Myocyte (in vitro differentiated cells): ENCODE measurements at places on chromosomes 11 and 22. TPM values are rescaled to one million over a fixed set of nuclear protein-coding genes. Genes with fewer than 3 reads are reported as not detected.

DNA sequence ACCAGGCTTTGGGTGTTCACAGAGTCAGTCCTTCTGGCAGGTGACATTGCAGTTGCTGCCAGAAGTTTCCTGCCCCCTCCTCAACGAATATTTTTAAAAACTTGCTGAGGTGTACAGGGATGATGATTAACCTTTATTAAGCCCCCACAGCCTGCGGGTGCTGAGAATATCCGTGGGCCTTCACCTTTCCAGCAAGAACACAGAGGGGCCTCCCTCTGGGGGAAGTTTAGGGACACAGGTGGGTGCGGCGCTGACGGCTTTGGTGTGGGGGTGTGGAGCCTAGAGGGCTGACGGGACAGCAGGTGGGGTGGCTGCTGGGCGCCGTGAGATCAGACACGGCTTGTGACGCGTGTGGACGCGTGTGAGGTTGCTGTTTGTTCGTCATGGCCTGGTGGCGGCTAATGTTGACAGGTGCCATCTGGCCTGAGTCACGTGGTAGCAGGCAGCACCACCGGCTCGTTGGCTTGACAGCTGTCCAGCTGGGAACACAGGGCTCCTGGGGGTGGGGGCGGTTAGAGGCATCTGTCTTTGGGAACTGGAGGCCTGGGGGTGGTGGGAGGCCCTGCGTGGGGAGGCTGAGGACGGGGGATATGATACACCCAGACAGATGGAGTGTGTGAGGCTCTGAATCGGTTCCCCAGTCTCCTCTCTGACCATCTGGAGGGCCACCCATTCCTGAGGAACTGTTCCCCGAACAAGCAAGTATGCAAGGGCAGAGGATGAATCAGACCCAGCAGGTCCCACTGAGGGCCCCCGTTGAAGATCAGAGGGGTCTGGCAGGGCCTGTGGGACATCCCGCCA is 12.5 kb upstream of the LRRC10B start:
- peak; percentile 91 for DNase-seq

DNA sequence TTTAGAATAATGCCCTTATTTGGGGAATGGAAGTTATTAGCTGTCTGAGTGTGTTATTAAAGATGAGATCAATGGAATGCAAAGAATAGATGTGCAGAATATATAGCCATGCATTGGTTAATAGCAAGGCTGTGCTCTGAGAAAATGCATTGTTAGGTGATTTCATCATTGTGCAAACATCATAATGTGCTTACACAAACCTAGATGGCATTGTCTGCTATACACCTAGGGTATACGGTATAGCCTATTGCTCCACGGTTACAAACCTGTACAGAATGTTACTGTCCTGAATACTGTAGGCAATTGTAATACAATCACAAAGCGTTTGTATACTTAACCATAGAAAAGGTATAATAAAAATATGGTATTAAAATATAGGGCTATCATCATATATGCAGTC is 25.5 kb downstream of the SLC5A12 start:
- no peak for DNase-seq

- no peak for DNase-seq
Observed at GRCh38 chr11:134125507-134125906, 56.6 kb downstream of the JAM3 start.

GRCh38 chr11:94794287-94795168 is 26.4 kb downstream of the AMOTL1 start:
- DNase-seq: peak; percentile 95

GRCh38 chr11:118615976-118616371 is 8.6 kb downstream of the PHLDB1 start:
- DNase-seq: no peak

- DNase-seq: peak; percentile 33
Observed at GRCh38 chr11:135027461-135027860, 615.4 kb upstream of the B3GAT1 start.

GRCh38 chr11:9232482-9232881 is 32.7 kb downstream of the DENND5A start:
- DNase-seq: no peak

DNA sequence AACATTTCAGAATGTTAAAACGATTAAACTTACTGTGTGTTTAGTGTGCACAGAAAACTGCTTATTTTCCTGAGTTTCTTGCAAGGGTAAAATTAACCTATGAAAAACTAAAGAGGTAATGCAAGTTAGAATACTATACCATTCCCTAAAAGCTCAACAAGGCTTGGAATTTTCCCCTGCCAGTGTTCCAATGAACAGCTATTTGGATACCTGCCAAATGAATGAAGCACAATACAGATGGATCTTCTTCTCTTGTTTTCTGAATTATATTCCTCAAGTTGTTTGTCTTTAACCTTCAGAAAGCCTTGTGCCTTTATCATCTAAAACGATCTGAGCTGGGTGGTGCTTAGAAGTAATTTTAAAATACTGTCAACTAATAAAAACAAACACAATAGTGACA is 204.5 kb downstream of the LRRC4C start:
- DNase-seq: no peak

DNA sequence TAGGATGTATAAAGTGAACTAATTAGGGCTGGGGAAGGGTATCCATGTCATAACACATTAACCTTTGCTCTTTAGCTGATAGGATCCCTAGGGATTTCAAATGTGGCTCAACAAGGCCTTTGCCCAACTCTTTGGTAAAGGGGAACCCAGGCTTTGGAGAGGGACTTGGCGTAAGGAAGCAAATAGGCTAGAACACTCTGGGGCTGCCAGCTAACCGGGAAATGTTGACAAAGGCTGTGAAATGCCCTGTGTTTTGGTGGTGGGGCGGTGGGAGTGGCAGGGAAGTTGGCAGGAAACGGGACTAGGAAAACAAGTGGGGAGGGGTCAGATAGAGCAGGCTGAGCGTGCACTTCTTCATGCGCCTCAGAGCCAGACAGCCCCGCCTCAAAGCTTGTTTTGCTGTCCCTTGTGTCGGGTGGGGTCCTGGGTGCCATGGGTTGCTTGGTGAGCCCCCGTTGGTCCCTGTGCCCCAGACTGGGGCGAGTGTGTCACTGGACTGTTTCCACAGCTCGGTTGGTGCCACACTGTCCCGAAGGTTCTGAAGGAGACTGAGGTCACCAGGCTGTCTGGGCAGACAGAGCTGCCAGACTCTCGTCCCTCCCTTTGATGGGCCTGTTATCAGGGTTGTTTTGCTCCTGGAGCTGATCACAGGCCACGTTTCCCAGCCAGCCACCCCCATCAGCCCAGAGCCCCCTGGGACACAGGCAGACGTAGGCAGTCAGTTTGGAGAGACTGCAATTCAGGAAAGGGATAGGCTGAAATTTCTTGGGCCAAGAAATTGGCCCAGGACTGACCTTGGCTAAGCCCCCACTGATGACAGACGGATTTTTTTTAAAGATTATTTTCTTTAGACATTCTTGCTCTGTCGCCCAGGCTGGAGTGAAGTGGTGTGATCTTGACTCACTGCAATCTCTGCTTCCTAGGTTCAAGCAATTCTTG is 19.6 kb downstream of the KCTD21 start:
- peak; percentile 55 for DNase-seq

GRCh38 chr11:116838321-116839084 is 1.1 kb upstream of the APOA1 start:
- DNase-seq: no peak

GRCh38 chr22:45964372-45964771 is 12.6 kb downstream of the WNT7B start:
- no peak for DNase-seq

- DNase-seq: no peak
Observed at GRCh38 chr11:77515063-77515462, 41.2 kb upstream of the PAK1 start.

GRCh38 chr22:36904260-36904880 is 9.1 kb upstream of the CSF2RB start:
- DNase-seq: no peak

- no peak for DNase-seq
Observed at GRCh38 chr11:131808470-131808869, 438.1 kb downstream of the NTM start.

DNA sequence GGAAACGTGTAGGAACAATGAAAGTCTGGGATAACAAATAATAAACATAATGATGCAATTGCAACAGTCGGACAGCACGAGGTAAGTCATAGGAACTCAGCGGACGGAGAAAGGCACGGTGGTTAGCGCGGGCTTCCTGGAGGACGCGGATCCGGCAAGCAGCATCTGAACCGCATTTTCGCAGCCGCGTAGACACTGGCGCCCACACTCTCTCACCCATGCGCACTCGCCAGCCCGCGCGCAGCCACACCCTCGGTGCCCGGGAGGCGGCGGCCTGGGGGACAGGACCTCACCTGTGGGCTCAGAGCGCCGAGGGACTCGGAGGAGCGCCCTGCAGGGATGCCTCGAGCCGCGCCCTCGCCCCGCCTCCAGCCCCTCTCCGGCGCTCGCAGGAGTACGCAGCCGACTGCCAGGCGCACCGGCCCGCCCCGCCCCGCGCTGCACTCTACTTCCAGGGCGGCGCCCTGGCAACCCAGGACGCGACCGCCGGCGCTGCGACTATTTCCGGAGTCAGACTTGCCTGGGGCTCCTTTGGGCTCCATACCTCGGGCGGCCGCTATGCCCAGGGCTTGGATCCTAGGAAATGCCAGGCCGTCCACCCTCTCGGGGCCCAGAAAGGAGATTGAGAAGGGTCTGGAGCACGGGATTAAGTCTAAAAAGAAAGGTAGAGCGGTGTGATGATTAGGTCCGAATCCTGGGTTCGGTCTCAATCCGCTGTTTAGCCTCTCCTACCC is at the start of gene TTLL1:
TSS of gene TTLL1 (minus strand) at position 408 of the 734 bp plus-strand sequence. CDS start 13,805 bp downstream, outside the sequence.
- DNase-seq: peak; percentile 87

GRCh38 chr22:49737101-49737551 is 90.5 kb downstream of the BRD1 start:
- DNase-seq: no peak

- no peak for DNase-seq
Observed at GRCh38 chr11:15048616-15049015, 24.8 kb upstream of the CALCB start.

DNA sequence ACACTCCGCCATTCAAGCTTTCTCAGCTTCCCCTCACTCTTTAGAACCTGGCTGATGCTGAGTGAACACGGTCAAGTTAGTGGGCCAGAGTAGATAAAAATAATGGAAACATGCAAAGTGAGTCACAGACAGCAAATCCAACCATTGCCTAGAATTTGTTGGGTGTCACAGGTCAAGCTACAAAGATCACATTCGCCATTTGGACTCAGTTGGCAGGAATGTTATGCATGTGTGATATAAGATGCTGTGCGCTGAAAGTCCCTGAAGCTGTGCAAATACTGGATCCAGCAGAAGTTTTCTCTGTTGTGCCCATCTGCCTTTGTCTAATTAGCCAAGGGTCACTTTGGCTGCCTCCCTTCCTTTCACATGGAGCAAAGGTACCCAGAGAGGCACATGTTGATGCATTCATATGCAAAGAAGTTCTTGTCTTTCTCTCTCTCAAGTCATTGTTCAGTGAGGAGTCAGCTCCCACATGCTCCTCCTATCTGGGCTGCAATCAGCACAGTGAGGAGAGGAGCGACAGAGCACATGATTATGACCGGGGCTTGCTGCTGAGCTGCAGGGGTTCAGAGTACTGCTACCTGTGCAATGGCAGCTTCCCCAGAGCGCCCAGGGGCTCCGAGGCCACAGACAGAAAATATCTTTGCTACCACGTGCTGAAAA is 39.7 kb downstream of the FLI1 start:
- DNase-seq: no peak

DNA sequence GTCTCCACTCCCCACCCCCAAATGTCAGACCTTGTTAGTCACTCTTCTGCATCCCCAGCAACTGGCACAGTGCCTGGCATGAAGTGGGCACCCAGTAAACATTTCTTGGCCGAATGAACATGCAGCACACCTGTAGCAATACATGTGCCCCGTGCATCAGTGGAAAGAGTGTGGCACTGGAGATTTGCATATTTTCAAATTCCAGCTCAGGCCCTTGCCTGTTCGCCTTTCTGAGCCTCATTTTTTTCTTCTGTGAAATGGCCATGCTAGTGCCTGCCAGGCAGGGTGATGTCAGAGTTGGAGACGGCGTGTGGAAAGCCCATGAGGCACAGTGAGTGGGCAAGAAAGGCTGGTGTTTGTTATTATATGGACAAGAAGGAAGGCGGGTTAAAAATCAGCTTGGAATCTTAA is 38.7 kb downstream of the CD82 start:
- DNase-seq: no peak

DNA sequence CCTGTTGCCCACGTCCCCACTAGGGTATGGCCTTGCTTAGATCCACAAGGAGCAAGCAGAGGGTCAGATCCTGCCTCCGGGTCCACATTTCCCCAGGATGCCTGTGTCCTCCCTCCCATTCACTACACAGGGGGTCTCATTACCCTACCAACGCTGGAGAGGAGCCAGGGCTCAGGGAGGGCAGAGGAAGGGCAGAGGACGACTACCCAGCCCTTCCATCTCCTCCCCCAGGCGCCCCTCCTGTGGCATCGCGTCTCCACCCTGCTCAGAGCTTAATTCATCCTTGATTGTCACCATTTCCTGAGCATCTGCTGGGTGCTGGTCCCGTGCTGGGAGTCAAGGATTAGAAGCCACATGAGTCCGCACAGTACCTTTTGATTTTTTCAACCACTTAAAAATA is 5.0 kb downstream of the NFAM1 start:
- no peak for DNase-seq

DNA sequence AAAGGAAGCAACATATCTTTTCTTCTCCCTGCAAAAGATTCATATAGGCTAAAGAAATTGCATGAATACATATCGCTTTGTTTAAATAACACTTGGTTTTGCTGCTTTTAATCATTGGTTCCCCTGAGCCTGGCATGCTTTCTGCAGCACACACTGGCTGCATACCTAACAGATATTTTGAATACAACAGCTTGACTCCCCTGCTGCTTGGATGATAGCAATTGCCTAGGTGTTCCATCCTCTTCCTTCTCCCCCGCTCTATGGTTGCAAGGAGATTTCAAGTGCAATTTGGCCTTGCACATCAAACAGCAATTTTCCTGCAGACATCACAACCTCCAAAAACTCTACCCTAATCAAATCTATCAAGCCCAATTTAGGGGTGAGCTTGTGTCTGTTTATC is 430.0 kb downstream of the NTM start:
- no peak for DNase-seq

- DNase-seq: no peak
Observed at GRCh38 chr11:110031171-110031570, 62.0 kb upstream of the ZC3H12C start.

GRCh38 chr22:45009606-45010531 is at the start of gene PHF21B:
Gene PHF21B, minus strand, starts transcription at chr22:45010005. Its CDS starts 456 bp downstream, at chr22:45009549.
- peak; percentile 79 for DNase-seq

Gene KCNK4
- total RNA-seq: not detected in 2 replicates

Gene ADAMTS15
- total RNA-seq: 1.8 and 5.0 TPM in 2 replicates

Gene TYR
- total RNA-seq: not detected in 2 replicates

Gene GVQW3
- 2.3 and 2.4 TPM in 2 replicates for total RNA-seq

Gene CSRP3
- total RNA-seq: 21.9 and 31.7 TPM in 2 replicates

Gene SLC43A3
- 21.6 and 21.9 TPM in 2 replicates for total RNA-seq

Gene MMP1
- total RNA-seq: 0.10 and 0.94 TPM in 2 replicates

Gene HIC2
- 1.9 and 2.3 TPM in 2 replicates for total RNA-seq

Gene GRM5
- total RNA-seq: not detected in 2 replicates

Gene PANX3
- not detected in 2 replicates for total RNA-seq

Gene SUSD2
- total RNA-seq: 0.10 and 0.13 TPM in 2 replicates

Gene ALG12
- 23.4 and 24.5 TPM in 2 replicates for total RNA-seq

Gene CARD18
- not detected in 2 replicates for total RNA-seq

Gene C11orf87
- 0.05 TPM in 1 of 2 replicates, not detected in the other for total RNA-seq

Gene EFCAB6
- 2.7 and 4.6 TPM in 2 replicates for total RNA-seq

Gene MFNG
- 0.51 and 0.68 TPM in 2 replicates for total RNA-seq
